CD4-positive, CD25-positive, alpha-beta regulatory T cell (primary cell): ENCODE measurements at places on chromosomes 13 and 19.
A peak's percentile ranks its signal among the peaks of the same experiment; 100 is the strongest.

DNA sequence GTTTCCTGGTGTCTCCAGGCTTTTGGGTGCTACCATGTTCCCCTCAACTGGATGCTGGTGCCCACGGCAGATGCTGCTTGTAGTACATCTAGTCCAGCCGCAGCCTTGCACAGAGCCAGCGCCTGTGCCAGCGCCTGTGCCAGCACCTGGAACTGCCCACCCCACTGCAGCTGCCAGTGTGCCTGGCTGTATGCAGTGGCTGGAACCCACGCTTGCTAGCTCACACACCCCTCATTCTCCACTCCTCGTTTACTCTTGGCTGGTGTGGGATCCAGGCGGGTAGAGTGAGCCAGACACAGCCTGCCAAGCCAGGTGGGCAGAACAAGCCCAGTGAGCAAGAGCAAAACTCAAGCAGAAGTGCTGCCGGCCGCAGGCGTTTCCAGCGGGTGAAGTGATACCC, 428.6 kb downstream of the SLITRK1 start:
- H3K4me3 ChIP-seq: no peak overlapping the region
- DNase-seq: no peak
- H3K27me3 ChIP-seq: no peaks in the 10 kb centered on the region
- no peak overlapping the region for H3K27ac ChIP-seq
- H3K4me1 ChIP-seq: no peaks in the 10 kb centered on the region

DNA sequence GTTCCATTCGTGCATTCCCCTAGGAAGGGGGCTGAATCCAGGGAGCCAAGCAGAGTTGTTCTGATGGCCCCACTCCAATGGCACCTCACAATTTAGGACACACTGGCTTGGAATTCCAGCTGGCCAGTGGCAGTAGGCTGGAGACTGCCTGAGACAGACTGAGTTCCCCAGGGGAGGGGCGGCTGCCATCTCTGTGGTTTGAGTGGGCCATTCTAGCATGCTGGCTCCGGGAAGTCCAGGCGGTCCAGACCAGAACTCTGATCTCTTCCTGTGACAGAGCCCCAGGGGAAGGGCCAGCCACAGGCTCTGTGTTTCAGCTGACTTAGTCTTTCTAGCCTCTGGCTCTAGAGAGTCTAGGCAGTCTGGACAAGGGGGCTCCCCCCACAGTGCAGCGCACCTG, 29.5 kb upstream of the SLC7A1 start:
- no peak overlapping the region for H3K27ac ChIP-seq
- no peak for DNase-seq
- no peaks in the 10 kb centered on the region for H3K4me1 ChIP-seq
- H3K27me3 ChIP-seq: peaks cover 5% of the 10 kb centered on the region
- H3K36me3 ChIP-seq: no peaks in the 10 kb centered on the region

GRCh38 chr19:43457809-43458208, 7.6 kb downstream of the LYPD3 start:
- H3K36me3 ChIP-seq: no peaks in the 10 kb centered on the region
- DNase-seq: no peak
- H3K4me3 ChIP-seq: no peak overlapping the region
- no peaks in the 10 kb centered on the region for H3K27me3 ChIP-seq
- H3K27ac ChIP-seq: no peak overlapping the region

- DNase-seq: no peak
- H3K4me1 ChIP-seq: peaks cover 33% of the 10 kb centered on the region
- no peak overlapping the region for H3K4me3 ChIP-seq
- H3K27ac ChIP-seq: no peak overlapping the region
- H3K36me3 ChIP-seq: no peaks in the 10 kb centered on the region
Measured at GRCh38 chr13:97211300-97211699, 10.8 kb upstream of the MBNL2 start.

DNA sequence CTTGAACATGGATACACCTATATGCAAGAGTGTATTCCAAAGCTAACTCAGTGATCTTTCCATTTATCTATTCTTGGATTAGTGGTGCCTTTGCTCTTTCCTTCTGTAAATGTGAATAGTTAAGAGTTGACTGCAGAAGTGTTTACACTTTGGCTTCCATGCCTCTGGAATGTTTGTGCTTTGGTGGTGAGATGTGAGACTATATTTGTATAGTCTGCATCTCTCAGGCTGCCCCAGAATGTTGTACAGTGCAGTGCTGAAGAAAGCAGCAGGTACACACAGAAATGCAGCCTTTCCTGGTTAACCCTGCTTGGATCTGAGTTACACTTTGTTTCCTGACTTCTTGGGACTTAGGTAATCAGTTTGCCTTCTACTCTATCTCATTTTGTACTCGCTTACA, 90.2 kb downstream of the DNAJC15 start:
- H3K27ac ChIP-seq: no peak overlapping the region
- H3K4me1 ChIP-seq: no peaks in the 10 kb centered on the region
- H3K4me3 ChIP-seq: no peak overlapping the region
- H3K27me3 ChIP-seq: no peaks in the 10 kb centered on the region

GRCh38 chr13:88248393-88248792, 577.2 kb downstream of the SLITRK5 start:
- H3K27ac ChIP-seq: no peak overlapping the region
- no peaks in the 10 kb centered on the region for H3K27me3 ChIP-seq
- no peaks in the 10 kb centered on the region for H3K4me1 ChIP-seq
- no peak for DNase-seq
- H3K36me3 ChIP-seq: no peaks in the 10 kb centered on the region

DNA sequence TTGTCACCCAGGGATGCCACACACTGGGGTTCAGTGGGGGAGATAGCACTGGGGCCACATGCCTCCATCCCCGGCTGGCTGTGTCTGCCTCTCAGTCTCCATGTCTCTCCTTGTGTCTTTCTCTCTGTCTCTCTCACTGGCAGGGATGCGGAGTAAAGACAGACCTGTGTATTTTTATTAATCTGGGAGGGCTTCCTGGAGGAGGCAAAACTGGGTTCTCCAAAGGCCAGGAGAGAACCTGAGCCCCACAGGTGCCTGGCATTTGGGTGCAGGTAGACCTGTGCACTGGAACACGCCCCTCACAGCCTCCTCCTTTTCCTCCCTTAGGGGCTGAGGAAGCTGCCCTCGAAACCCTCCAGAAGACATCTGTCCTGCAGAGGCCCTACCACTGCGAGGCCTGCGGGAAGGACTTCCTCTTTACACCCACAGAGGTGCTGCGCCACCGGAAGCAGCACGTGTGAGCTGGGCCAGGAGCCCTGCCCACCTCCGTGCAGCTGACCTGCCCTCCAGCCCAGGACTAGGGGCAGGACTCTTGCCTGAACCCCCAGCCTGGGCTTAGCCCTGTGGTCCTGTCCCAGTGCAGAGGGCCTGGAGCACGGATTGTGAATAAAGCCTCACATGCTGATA, 32.7 kb downstream of the DHX34 start:
- no peaks in the 10 kb centered on the region for H3K27me3 ChIP-seq
- peaks cover 14% of the 10 kb centered on the region for H3K4me1 ChIP-seq
- peak; percentile 6 for DNase-seq
- no peak overlapping the region for H3K4me3 ChIP-seq

- H3K4me3 ChIP-seq: no peak overlapping the region
- H3K36me3 ChIP-seq: no peaks in the 10 kb centered on the region
- no peaks in the 10 kb centered on the region for H3K4me1 ChIP-seq
- H3K27ac ChIP-seq: no peak overlapping the region
- DNase-seq: no peak
Measured at GRCh38 chr19:33752945-33753344, 43.7 kb upstream of the KCTD15 start.

DNA sequence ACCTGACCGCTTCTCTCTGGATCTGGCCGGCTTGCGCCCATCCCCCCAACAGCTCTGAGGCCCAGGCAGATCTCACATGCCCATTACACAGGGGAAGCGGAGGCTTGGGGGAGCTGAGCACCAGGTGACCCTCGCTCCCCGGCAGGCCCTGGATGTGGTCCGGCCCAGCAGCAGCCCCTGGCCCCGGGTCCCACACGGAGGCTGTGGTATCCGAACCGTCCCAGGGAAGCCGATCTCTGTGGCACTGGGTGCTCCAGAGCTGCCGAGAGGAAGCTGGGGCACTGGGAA, 27.7 kb downstream of the SBNO2 start:
- H3K27me3 ChIP-seq: no peaks in the 10 kb centered on the region
- H3K36me3 ChIP-seq: peaks cover 11% of the 10 kb centered on the region
- H3K4me3 ChIP-seq: no peak overlapping the region
- DNase-seq: no peak
- no peaks in the 10 kb centered on the region for H3K4me1 ChIP-seq
- no peak overlapping the region for H3K27ac ChIP-seq

DNA sequence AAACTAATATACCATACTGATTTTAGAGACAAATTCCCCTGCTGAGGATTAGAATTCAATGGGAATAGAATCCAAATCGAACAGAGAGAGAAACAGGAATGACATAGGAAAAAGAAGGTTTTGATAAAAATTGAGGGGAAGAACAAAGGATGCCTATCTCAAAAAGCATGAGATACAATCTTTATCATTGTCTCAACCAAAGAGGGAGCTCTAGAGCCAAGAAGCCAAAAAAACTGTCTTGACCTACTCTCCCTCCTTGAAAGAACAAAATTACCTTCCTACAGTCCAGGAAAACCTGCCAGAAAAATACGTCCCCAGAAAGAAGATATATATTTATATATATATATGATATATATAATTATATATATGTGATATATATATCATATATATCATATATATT, 39.2 kb upstream of the MIR17HG start:
- DNase-seq: no peak
- no peaks in the 10 kb centered on the region for H3K36me3 ChIP-seq
- no peaks in the 10 kb centered on the region for H3K27me3 ChIP-seq
- no peak overlapping the region for H3K4me3 ChIP-seq
- H3K27ac ChIP-seq: no peak overlapping the region

- H3K27me3 ChIP-seq: no peaks in the 10 kb centered on the region
- H3K27ac ChIP-seq: peak overlapping the region; percentile 67
- peak overlapping the region; percentile 6 for H3K4me3 ChIP-seq
- H3K4me1 ChIP-seq: peaks cover 67% of the 10 kb centered on the region
- no peak for DNase-seq
Measured at GRCh38 chr13:45333251-45333976, 7.6 kb downstream of the TPT1 start.

GRCh38 chr13:37621811-37622361, 23.3 kb upstream of the POSTN start:
- H3K36me3 ChIP-seq: no peaks in the 10 kb centered on the region
- H3K4me3 ChIP-seq: no peak overlapping the region
- H3K27me3 ChIP-seq: no peaks in the 10 kb centered on the region
- H3K4me1 ChIP-seq: no peaks in the 10 kb centered on the region

GRCh38 chr13:99040536-99041131, 62.8 kb upstream of the DOCK9 start:
- no peak overlapping the region for H3K4me3 ChIP-seq
- no peak overlapping the region for H3K27ac ChIP-seq
- DNase-seq: no peak
- peaks cover 7% of the 10 kb centered on the region for H3K4me1 ChIP-seq
- no peaks in the 10 kb centered on the region for H3K27me3 ChIP-seq

- no peaks in the 10 kb centered on the region for H3K4me1 ChIP-seq
- no peak overlapping the region for H3K27ac ChIP-seq
- no peak for DNase-seq
- H3K4me3 ChIP-seq: no peak overlapping the region
- H3K36me3 ChIP-seq: no peaks in the 10 kb centered on the region
Measured at GRCh38 chr19:33447336-33448158, 74.0 kb downstream of the CEBPG start.

DNA sequence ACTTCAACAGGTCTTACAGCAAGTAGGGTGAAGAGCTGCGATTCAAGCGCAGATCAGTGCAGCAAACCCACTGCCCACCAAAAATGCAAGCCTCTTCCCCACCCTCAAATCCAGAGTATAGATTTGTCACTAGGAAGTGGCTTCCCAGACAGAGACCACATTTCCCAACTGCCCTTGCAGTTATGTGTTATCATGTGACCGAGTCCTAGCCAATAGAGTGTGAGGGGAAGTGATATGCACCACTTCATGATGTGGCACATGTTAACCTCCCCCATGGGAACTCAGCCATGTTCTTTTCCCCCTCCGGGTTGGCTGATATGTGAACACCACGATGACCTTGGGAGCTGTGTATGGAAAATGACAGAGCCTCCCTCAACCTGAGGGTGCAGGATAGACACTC, 50.8 kb downstream of the MBD3L2B start:
- no peaks in the 10 kb centered on the region for H3K27me3 ChIP-seq
- no peak for DNase-seq
- no peak overlapping the region for H3K27ac ChIP-seq
- H3K4me3 ChIP-seq: no peak overlapping the region
- H3K36me3 ChIP-seq: no peaks in the 10 kb centered on the region

DNA sequence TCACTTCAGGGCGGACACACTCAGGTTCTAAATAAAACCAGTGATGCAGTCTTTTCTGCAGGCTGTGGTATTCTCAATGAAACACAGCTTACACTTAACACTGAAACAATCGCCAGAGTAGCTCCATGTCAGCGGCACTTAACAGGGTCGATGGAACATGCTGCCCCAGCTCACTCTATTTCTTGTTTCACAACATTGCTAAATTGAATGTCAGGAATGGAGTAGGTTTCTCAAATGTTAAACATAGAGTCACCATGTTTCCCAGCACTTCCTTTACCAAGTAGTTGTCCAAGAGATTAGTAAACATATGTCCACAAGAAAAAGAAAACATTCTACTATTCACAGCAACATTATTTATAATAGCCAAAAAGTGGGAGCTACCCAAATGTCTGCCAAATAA, 306.9 kb downstream of the SLITRK6 start:
- H3K27me3 ChIP-seq: no peaks in the 10 kb centered on the region
- no peak overlapping the region for H3K4me3 ChIP-seq
- H3K27ac ChIP-seq: no peak overlapping the region

DNA sequence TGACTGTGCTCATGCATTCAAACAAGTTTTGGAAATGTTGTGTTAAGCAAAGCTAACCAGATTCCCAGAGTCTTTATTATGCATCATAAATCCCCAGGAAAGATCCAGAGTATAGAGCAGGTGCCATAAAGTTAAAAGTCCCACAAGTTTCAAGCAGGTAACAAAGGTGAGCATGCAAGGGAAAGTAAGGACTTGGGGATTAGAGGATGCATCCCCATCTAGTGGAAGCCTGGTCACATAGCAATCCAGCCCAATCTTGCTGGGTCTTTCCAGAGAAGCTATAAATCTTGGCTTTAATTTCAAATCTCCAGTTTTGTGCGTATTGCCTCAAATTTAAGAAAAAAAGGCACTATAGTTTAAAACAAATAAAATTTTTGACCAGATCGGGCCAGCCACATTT, 72.7 kb downstream of the ZNF254 start:
- no peaks in the 10 kb centered on the region for H3K27me3 ChIP-seq
- H3K4me3 ChIP-seq: no peak overlapping the region
- no peaks in the 10 kb centered on the region for H3K36me3 ChIP-seq
- H3K4me1 ChIP-seq: no peaks in the 10 kb centered on the region
- H3K27ac ChIP-seq: no peak overlapping the region

DNA sequence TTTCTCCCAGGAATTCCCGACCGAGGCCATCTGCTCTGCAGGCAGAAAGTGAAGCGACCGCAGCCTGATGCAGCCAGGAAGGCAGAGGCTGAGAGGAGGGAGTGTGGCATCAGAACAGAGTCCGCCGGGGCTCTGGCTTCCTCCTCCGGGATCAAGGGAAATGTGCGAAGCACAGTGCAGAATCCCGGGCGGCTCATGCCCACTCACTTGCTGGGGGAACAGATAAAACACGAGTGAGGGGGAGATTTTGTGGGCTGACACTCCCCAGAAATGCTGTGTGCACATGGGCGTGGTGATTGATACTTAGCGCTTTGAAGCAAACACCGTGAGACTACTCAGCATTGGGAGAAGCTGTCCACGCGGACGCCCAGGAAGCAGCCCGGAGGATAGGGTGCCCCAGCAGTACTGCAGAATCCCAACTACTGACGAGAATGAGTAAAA, 75.3 kb upstream of the POMP start:
- H3K36me3 ChIP-seq: no peaks in the 10 kb centered on the region
- no peak overlapping the region for H3K4me3 ChIP-seq
- H3K4me1 ChIP-seq: no peaks in the 10 kb centered on the region
- DNase-seq: no peak
- no peaks in the 10 kb centered on the region for H3K27me3 ChIP-seq
